ENCODE measurements at places on chromosomes 5 and 9.

GRCh38 chr5:79666758-79667157, 22.9 kb upstream of the CMYA5 start:
- no peak for DNase-seq

- no peak for DNase-seq
These were observed 406.0 kb upstream of the PIK3R1 start for GRCh38 chr5:67809589-67809988.

DNA sequence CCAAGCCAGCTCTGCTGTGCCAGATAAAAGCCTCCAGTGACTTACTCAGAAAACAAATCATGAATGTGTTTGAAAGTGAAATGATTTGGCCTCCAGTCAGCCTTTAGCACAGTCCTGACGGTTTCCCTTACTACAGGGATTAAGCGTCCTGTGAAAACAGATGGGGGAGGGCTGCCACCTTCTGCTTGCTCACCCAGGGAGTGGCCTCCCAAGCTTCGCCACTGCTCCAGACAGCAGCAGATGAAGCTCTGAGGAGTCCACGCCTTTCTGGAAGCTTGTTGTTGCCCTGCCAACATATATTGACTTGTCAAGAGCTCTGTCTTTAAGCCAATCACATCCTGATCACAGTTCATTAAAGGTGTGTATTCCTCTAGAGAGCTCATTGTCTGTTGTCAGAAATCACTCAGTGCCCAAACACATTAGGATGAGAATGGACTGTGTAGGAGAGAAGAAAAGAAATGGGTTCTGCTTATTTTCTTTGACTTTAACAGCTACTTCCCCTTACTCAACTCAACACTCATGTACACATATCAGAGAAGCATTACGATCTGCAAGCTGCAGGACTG, 4.9 kb upstream of the FYB1 start:
- DNase-seq, result peak; percentile 92

DNA sequence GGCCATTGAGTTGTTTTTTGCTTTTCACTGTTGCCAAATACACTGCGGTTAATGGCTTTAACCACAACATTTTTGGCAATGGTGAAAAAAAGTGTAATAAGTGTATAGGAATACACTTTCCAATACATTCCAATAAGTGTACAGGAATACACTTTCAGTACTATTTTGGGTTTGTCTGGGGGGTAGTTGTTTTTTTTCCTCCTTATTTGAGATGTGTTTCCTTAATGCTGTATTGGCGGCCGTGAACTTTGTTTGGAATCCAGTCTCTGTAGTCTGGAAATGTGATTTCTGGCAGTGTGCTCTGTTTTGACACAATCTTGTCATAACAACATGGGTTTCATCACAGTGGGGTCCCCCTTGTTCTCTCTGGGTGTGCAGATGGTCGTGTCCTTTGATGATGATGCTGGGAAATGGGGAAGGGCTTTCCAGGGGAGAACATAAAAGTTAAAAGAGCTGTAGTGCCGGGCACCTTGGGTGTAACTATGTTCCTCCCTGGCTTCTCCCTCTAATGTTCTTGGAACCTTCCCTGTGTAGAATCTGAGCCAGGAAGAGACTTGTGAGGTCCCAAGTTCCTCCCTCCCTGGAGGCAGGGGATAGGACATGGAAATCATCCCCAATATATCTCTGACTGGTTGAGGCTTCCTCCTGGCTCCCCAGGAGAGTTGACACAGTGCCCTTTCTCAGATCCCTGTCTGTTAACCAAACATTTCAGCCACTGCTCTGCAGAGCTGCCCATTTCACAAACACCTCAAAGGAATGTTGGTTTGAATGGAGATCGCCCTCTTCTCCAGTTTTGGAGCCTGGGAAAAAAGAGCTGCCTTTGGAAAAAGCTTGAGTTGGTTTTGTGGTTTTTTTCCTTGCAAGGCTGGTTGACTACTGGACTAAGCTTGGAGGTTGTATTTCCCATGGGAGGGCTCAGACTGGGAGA, 44.8 kb downstream of the RCL1 start:
- DNase-seq, result peak; percentile 31

DNA sequence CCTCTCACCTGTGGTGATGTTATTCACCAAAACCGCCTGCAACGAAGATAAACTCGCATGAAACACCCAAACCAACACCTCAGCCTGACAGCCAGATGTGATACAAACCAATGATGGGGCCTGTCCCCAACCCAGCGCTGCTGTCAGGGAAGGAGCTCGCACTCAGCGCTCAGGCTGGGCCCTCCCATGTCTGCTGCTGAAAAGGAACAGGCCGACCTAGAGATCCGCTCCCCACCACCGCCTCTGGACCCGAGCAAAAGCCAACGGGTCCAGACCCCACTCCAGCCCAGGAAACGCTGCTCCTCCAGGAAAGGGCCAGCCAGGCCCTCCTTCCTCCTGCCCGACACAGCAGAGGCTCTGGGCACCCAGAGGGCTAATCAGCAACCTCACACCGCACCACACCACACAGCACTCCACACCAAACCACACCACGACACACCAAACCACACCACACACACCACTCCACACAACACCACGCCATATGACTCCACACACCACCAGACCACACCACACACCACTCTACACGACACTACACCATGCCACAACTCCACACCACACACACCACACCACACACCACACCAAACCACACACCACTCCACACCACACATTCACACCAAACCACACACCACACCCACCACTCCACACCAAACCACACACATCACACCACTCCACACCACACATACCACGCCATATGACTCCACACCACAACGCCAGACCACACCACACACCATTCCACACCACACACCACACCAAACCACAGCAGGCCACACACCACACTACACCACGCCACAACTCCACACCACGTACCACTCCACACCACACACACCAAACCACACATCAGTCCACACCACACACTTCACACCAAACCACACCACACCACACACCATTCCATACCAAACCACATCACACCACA, 46.5 kb downstream of the GOLM1 start:
- no peak for DNase-seq

Measured in PC-3 (cell line).